Psoas muscle (tissue), 8 donors: ENCODE measurements at places on chromosomes 13 and 19. TPM values are rescaled to one million over a fixed set of nuclear protein-coding genes. Genes with fewer than 3 reads are reported as not detected.

GRCh38 chr13:33105387-33106005 is 89.3 kb downstream of the KL start:
- DNase-seq = no peak
- H3K36me3 ChIP-seq = peaks cover 60% of the 10 kb centered on the region
- H3K4me1 ChIP-seq = no peaks in the 10 kb centered on the region
- H3K27ac ChIP-seq = no peak overlapping the region
- no peaks in the 10 kb centered on the region for H3K27me3 ChIP-seq

GRCh38 chr19:43380771-43381386 is 27.4 kb downstream of the CD177 start:
- H3K27me3 ChIP-seq = no peaks in the 10 kb centered on the region
- no peak for DNase-seq
- H3K4me3 ChIP-seq = no peak overlapping the region
- H3K36me3 ChIP-seq = no peaks in the 10 kb centered on the region

DNA sequence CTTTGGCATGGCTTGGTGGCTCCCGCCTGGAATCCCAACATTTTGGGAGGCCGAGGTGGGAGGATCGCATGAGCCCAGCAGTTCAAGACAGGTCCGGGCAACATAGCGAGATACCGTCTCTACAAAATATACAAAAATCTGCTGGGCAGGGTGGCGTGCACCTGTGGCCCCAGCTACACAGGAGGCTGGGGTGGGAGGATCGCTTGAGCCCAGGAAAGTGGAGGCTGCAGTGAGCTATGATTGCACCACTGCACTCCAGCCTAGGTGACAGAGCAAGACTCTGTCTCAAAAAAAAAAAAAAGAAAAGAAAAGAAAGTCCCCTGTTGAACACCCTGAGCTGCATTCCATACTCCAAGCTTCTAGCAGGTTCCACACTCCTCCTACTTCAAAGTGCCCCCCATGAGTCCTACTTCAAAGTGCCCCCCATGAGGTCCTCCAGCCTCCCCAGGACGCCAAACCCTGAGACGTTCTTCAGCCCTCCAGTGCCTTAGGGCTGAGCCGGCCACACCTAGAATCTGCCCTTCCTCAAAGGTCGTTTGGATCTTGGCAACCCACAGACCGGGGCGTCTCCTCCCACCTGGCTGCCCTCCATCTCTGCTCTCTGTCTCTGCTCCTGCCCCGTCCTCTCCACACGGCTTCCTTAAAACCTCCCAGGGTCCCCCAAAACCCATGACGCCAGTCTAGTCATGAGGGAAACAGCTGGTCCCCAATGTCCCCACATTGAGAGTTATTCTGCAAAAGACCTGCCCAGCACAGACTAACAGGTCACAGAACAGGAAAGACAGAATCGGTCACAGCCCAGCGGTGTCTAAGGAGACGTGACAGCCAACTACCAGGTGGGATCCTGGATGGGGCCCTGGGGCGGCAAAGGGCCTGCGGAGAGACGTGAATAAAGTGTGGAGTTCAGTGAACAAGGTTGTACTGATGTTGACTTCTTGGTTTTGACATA is 4.8 kb downstream of the TJP3 start:
- no peak overlapping the region for H3K27ac ChIP-seq
- H3K36me3 ChIP-seq = no peaks in the 10 kb centered on the region
- peaks cover 4% of the 10 kb centered on the region for H3K4me1 ChIP-seq
- H3K27me3 ChIP-seq = no peaks in the 10 kb centered on the region
- H3K4me3 ChIP-seq = no peak overlapping the region

DNA sequence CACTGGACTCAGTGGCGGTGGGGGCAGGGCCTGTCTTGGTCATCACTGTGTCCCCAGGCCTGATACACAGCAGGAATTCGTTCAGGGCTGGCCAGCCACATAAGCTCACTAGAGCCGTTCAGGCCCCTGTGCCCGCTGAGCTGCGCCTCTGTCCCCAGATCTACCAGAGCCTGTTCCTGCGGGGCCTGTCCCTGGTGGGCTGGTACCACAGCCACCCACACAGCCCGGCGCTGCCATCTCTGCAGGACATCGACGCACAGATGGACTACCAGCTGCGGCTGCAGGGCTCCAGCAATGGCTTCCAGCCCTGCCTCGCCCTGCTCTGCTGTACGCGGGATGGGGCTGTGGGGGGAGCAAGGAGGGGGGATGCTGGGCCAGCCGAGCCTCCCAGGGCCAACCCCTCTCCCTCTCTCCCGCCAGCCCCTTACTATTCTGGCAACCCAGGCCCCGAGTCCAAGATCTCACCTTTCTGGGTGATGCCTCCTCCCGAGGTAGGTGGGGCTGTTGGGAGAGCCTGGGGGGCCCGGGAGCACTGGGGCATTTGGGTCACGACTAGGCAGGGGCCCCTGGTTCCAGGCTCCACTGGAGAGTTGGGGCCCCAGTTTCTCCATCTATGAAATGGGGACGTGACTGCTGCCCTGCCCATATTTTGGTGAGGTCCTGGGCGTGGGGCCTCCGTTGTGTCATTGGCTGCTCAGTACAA is 13.9 kb downstream of the MPND start:
- no peak overlapping the region for H3K4me3 ChIP-seq
- no peak overlapping the region for H3K27ac ChIP-seq
- H3K36me3 ChIP-seq = peaks cover 3% of the 10 kb centered on the region
- H3K4me1 ChIP-seq = no peaks in the 10 kb centered on the region
- no peaks in the 10 kb centered on the region for H3K27me3 ChIP-seq

DNA sequence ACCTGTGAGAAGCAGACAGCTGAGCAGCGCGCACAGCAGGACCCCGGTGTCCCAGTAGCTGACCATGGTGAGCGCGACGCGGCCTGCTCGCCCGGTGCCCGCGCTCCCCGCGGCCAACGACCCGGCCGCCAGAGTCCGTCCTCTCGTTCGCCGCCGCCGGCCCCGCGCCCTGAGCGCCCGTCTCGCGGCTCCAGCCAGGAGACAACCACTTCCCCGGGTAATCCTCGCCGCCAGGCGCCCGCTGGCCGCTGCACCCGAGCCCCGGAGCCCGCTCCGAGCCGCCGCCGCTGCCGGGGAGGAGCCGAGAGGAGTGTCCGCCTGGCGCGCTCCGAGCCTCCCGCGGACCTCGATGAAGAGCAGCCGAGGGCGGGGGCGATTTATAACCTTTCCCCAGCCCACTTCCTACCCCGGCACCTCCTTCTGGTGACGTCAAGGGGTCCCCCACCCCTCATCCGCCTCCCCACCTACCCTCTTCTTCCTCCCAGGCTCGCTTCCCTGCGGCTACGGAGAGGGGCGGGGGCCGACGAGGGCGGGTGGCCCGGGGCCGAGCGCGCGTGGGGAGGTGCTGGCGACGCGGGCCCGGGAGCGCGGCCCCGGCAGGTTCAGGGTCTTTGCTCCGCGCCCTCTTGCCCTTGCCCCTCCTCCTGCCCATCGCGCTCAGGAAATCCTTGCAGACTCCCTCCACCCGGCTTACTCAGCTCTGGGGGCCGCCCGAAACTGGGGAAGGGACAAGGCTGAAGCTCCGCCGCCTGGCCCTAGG is at the start of gene FLT1:
Gene FLT1, minus strand, starts transcription at position 351 of the 760 bp plus-strand sequence. Its CDS starts 285 bp downstream, at position 66.
- peak within 1 kb of the TSS; percentile 72 for H3K4me3 ChIP-seq
- no peaks in the 10 kb centered on the region for H3K36me3 ChIP-seq
- DNase-seq = peak; percentile 77
- peaks cover 3% of the 10 kb centered on the region for H3K4me1 ChIP-seq
- peaks cover 65% of the 10 kb centered on the region for H3K27me3 ChIP-seq

DNA sequence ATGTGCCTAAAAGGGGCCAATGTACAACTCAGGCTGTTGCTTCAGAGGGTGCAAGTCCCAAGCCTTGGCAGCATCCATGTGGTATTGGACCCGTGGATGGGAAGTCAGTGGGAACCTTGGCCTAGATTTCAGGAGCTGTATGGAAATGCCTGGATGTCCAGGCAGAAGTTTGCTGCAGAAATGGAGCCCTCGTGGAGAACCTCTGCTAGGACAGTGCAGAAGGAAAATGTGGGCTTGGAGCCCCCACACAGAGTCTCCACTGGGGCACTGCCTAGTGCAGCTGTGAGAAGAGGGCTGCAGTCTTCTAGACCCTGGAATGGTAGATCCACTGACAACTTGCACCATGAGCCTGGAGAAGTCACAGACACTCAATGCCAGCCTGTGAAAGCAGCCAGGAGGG is 28.5 kb downstream of the GPC5 start:
- no peaks in the 10 kb centered on the region for H3K4me1 ChIP-seq
- DNase-seq = no peak
- no peak overlapping the region for H3K27ac ChIP-seq
- no peaks in the 10 kb centered on the region for H3K36me3 ChIP-seq
- H3K4me3 ChIP-seq = no peak overlapping the region

GRCh38 chr19:19628501-19629134 is 598 bp upstream of the LPAR2 start:
- DNase-seq = no peak
- peaks cover 27% of the 10 kb centered on the region for H3K27me3 ChIP-seq
- H3K4me3 ChIP-seq = peak overlapping the region; percentile 59

DNA sequence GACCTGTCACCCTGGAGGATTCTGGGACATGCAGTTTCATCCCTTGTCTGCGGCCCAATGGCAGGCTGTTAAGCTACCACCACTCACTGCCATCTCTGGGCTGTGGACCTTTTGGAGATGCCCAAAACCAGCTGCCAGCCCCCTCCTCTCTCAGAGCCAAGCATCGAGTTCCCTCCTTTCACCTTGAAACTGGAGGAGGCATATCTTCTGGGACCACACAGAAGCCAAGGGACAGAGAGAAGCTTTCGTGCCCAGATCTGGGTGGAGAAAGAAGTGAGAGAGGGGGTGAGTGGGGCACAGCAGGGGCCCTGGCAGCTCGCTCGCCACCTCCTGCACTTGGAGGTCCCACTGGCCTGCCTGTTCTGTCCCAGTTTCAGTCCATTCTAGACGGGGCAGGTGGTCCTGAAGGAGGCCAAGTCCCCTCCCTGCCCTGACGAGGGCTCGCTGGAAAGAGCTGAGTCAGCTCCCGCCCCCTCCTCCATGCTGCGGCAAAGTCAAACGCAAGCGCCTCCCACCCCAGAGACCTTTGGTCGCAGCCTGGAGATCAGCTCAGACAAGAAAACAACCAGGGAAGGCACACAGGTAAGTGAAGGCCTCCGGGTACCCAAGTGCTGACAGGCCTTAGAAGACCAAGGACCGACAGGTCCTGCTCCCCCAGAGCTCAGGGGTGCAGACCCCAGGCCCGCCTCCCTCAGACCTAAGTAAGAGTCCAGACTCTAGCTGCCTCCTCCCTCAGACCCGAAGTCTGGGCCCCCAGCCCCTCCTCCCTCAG is 3.8 kb downstream of the BCAT2 start:
- DNase-seq = peak; percentile 57
- H3K4me1 ChIP-seq = peaks cover 8% of the 10 kb centered on the region
- H3K27ac ChIP-seq = peak overlapping the region; percentile 3

- no peak overlapping the region for H3K27ac ChIP-seq
- H3K4me1 ChIP-seq = peaks cover 14% of the 10 kb centered on the region
- peak overlapping the region; percentile 30 for H3K4me3 ChIP-seq
- H3K27me3 ChIP-seq = no peaks in the 10 kb centered on the region
- H3K36me3 ChIP-seq = no peaks in the 10 kb centered on the region
Measured at GRCh38 chr13:50801087-50801931, 42.2 kb downstream of the DLEU7 start.

GRCh38 chr19:13262450-13262849 is 112.2 kb downstream of the IER2 start:
- DNase-seq = no peak
- H3K27me3 ChIP-seq = peaks cover under 1% of the 10 kb centered on the region
- no peak overlapping the region for H3K27ac ChIP-seq
- H3K4me3 ChIP-seq = no peak overlapping the region
- H3K36me3 ChIP-seq = no peaks in the 10 kb centered on the region
- peaks cover 9% of the 10 kb centered on the region for H3K4me1 ChIP-seq

The C13orf42 gene
- not detected for total RNA-seq

The SHISA2 gene
- 9.4 TPM for total RNA-seq

The CD177 gene
- 1.1 TPM for total RNA-seq
